ENCODE measurements at places on chromosomes 11 and 22.

- no peak for DNase-seq
These were observed 12.0 kb downstream of the NPAT start for GRCh38 chr11:108210441-108210840.

- peak; percentile 26 for DNase-seq
These were observed 6.1 kb upstream of the CD82 start for GRCh38 chr11:44559207-44559939.

- DNase-seq = no peak
These were observed 1.6 kb upstream of the E2F8 start for GRCh38 chr11:19242179-19242932.

GRCh38 chr22:19798891-19799293 lies 38.3 kb downstream of the TBX1 start:
- no peak for DNase-seq

GRCh38 chr11:5348551-5349194 lies 2.6 kb upstream of the OR51B6 start:
- no peak for DNase-seq

DNA sequence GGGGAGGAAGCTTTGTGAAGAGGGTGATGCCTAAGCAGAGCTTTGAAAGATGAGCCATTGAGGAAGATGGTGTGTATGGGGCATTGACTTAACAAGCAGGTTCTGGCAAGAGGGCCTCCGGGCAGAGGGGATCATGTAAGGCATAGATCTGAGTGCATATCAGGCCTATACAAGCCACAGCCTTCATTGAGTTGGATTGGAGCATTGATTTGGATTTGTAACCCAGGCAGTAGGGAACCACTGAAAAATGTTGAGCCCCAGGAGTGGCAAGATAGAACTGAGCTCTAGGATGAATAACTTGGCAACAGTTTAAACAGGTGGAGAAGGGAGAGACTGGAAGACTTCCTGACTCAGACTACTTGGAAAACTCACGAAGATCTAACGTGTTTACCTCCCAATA lies 21.4 kb downstream of the PANX1 start:
- DNase-seq = no peak

- no peak for DNase-seq
These were observed 57.6 kb downstream of the REXO2 start for GRCh38 chr11:114496915-114497314.

DNA sequence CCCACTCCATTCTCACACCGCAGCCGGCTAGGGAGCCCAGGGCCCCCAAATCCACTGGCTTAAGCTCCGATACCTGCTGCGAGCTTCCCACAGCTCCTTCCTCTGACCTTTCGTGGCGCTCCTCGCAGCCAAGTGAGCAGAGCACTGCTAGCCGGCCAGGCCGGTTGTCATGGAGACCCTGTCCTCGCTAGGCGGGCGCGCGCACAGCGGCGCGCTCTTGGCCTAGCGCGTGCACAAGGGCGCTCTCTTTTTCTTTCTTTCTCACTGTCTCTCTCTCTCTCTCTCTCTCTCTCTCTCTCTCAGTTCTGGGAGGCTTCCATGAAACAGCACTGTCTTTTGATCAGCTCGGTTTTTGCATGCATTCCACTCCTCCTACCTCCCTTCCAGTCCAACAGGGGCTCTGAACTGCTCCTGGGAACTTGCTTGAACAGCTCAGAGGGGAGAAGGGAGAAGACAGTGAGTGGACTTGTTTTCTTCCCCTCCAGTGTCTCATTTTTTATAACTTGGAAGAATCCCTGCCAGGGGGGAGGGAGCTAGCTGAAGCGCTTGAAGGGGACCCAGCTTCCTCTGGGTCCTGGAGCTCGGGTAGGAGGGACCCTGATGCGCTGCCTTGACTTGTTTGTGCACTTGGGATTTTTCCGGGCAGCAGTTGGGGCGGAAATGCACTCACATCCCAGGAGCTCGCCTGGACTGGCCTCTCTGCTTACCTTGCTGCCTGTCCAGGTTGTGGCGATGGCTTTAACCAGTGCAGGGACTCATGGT lies 100.3 kb upstream of the AKIP1 start:
- DNase-seq = peak; percentile 65

GRCh38 chr11:78190871-78191538 lies 2.3 kb downstream of the USP35 start:
- DNase-seq = no peak

DNA sequence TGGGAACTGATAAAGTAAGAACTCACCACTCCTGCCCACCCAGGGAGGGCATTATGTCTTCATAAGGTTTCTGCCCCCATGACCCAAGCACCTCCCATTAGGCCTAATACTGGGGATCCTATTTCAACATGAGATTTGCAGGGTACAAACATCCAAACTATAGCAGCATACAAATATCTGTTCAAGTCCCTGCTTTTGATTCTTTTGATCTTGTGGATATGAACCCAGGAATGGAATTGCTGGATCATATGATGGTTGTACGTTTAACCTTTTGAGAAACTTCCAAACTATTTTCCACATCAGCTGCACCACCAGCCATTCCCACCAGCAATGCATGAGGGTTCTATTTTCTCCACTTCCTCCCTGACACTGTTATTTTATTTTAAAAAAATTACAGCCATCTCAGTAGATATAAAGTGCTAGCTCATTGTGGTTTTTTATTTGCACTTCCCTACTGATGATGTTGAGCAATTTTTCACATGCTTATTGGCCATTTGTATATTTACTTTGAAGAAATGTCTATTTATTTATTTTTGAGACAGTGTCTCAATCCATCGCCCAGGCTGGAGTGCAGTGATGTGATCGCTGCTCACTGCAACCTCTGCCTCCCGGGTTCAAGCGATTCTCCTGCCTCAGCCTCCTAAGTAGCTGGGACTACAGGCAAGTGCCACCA lies 7.1 kb upstream of the ATG16L2 start:
- DNase-seq = no peak

DNA sequence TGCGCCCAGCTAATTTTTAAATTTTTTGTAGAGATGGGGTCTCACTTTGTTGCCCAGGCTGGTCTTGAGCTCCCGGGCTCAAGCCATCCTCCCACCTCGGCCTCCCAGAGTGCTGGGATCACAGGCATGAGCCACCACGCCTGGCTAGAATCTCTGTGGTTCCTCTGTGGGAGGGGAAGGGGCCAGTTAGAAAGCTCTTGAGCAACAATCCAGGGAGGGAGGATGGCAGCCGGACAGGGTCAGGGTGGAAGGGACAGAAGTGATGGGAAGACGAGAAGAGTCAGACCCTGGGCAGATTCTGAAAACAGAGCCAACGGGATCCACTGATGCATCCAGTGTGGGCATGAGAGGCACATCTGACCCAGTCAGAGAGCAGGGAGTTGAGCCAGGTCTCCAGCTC lies 38.9 kb upstream of the MN1 start:
- no peak for DNase-seq

GRCh38 chr11:10272132-10272531 lies 21.9 kb downstream of the SBF2 start:
- no peak for DNase-seq

- DNase-seq = no peak
These were observed 46.6 kb downstream of the KCNC1 start for GRCh38 chr11:17781221-17781620.

DNA sequence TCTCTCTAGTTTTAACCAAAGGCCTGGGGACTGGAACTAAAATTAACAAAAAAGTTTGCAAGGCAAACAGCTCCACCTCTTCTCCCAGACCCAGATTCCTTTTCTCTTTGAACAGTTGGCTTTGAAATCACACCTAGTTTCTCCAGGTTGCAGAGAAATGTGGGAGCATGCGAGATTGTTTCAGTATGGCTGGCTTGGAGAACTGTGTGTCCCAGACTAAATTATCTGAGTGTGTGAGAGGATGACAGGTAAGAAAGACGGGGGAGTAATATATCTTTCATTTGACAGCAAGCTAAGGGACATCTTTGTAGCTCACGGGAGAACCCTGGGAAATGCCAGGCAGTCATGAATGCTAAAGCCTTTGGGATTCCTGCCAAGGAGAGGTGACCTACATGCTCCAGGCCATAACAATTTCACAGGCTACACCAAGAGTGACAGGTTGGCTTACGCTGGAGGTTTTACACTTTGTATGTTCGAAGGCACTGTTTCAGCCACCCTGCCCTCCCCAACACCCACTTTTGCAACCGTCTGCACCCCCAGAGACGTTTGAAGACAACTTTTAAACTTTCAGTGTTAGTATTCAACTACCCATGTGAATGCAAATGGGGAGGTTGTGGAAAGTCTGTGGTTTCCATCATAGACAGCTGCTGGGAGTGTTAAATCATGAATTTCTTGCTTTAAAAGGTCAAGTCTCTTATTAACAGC lies 109.3 kb upstream of the SNX19 start:
- no peak for DNase-seq

DNA sequence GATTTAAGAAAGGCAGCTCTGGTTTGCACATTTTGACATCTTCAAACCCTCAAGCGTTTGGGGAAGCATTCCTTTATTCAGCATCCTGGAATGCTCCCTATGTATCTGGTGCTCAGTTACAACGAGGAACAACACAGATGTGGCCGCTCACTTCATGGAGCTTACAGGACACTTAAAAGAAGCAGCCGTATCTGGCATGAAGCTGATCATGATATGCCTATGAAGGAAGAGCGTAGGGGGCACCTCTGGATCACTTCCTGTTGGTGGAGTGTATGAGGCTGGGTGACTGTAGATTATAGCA lies 72.3 kb upstream of the TP53I11 start:
- no peak for DNase-seq

- DNase-seq = no peak
These were observed 10.4 kb upstream of the PPP2R1B start for GRCh38 chr11:111776398-111777093.

Data from neural crest cell (in vitro differentiated cells).